ENCODE measurements at places on chromosomes 4 and X.

GRCh38 chr4:89055157-89056080, 1.6 kb downstream of the FAM13A start:
- DNase-seq: no peak

DNA sequence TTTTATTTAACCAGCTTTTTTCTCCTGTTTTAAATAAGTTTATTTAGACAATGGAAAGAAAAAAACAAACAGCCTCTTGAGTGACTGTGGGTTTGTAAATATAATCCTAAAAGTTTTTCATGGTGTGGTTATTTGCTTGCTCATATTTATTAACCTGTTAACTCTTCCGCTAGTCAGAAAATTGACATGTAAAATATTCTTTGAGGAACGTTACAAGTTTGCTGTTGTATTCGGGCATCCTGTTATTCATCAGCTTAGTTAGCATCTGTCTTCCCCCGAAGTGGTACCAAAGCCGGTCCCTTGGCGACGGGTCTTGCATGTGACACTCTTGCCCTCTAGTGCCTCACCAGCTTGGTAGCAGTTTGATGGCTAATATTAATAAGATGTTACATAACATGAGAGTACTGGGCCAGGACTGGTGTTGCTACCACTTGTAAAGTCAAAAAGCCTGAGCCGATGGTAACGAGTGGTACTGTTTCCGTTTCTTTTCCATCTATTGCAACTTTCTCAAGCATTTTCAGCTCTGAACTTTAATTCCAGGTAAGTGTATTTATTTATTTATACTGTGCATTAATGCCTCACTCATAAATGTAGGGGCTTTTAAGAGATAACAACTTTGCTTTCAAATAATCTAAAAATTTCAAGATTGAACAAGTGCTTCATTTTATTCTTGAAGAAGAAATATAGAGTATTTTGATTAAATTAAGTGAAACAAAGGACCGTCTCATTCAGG, at the start of gene NDST3:
Gene NDST3, plus strand, starts transcription at position 434 of the 733 bp plus-strand sequence. CDS start 19,425 bp downstream, outside the sequence.
- no peak for DNase-seq

GRCh38 chrX:126733874-126734273, 85.7 kb upstream of the PRR32 start:
- no peak for DNase-seq

DNA sequence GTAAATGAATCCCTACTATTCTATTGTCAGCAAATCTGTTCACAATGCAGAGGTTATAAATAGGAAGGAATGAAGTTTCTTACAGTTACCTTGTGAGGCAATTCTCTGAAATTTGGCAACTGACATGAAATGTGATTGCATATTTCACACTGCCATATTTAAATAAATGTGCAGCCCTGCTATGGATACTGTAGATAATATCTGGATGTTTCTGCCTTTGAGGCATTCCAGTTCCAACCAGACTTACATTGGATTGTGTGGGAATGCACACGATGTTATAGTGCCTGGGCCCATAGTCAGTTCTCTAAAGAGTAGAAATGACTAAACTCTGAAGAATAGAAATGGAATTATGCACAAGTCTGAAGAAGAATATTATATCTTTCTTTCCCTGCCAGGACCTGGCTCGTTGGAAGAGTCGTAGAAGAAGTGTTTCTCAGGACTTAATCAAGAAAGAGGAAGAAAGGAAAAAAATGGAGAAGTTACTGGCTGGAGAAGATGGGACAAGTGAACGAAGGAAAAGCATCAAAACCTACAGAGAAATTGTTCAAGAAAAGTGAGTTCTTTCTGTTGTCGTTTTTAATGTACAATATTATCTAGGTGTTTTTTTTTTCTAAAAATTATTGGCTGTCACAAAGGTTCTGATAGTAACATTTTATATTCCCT, 102.7 kb downstream of the PHOX2B start:
- DNase-seq: no peak

GRCh38 chr4:91089178-91089577, 962.0 kb downstream of the CCSER1 start:
- no peak for DNase-seq

- DNase-seq: no peak
These were observed 35.4 kb downstream of the CEP44 start for GRCh38 chr4:174318829-174319764.

DNA sequence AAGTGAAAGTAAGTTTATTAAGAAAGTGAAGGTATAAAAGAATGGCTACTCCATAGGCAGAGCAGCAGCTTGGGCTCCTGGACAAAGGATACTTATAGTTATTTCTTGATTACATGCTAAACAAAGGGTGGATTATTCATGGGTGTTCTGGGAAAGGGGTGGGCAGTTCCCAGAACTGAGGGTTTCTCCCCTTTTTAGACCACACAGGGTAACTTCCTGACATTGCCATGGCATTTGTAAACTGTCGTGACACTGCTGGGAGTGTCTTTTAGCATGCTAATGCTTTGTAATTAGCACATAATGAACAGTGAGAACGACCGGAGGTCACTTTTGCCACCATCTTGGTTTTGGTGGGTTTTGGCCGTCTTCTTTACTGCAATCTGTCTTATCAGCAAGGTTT, 557.6 kb downstream of the SPRY1 start:
- DNase-seq: no peak

GRCh38 chr4:152106781-152107321, 346.0 kb upstream of the GATB start:
- no peak for DNase-seq

DNA sequence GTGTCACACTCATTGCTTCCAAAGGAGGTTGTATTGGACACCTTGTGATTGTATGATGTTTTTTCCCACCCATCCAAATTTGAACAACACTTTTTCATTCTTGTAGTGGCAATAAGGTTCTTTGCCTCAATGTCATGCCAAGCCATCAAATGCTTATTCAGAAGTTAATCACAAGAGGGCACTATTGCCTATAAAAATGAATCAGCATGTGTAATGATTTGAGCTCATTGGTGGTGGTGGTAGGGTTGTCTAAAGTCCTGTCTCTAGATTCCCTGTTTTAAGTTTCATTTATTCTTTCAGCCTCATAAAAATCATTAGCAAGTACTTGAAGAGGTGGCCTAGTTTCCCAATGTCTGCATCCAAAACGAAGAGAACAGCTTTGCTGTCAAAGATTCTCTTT, 37.0 kb downstream of the IRS4 start:
- DNase-seq: no peak

All from AG09319 (cell line).